ENCODE measurements at places on chromosomes 11 and 22.

GRCh38 chr11:12800871-12801270 is 126.7 kb downstream of the TEAD1 start:
- DNase-seq: no peak

DNA sequence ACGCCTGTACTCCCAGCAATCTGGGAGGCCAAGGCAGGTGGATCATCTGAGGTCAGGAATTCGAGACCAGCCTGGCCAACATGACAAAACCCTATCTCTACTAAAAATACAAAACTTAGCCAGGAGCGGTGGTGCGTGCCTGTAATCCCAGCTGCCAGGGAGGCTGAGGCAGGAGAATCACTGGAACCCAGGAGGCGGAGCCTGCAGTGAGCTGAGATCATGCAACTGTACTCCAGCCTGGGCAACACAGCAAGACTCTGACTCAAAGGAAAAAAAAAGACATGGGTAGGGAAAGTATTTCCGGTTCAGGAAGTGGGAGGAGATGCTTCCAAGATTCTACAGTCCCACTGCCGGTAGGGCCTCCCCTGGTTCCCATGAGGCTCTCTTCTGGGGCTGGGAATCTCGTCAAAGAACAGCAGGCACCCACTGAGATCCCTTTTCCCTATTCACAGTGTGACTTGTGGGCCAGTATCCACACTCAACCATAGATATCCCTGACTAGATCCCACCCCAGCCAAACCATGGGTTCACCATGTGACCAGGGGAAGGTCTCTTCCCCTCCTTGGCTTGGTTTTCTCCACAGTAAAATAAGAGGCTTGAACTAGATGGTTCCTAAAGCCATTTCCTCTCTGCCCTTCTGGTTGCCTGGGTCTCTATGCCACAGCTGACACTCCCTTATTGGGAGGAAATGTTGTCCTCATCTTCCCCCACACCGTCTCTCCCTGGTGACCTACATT is 443.3 kb downstream of the BUD13 start:
- DNase-seq: no peak

GRCh38 chr22:43326331-43327156 is 16.6 kb downstream of the SCUBE1 start:
- no peak for DNase-seq

DNA sequence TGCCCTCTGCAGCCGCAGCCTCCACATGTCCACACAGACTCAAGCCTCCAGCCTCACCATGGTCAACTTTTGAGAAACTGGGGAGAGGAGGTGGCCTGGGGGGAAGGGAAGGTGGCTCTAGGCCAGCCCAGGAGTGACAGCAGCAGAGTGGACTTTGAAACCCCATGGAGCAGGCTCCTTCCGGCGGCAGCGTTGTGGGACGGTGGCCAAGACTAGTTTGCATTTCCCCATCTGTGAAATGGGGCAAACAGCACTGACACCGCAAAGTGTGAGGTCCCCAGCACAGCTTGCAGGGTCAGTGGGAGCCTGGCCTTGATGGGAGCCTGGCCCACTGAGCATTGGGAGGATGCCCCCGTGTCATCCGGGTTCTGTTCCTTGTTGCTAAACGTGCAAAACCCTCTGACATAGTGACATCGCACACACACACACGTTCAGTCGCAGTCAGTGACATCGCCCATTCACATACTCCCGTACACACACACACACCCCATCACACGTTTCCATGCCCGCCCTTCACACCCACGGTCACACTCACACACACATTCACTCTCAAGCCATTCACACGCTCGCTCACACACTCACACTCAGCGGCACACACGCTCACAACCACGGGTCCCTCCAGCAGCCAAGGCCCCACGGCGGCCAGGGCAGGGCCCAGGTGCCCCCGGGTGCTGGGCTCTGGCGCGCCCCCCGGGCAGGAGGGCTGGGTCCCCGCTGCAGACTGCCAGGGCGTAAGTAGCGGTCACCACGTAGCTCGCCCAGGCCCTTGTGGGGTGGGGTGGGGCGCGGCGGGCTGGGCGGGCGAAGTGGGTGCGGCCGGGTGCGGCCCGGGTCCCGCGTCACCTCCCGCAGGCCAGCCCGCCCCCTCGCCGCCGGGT is 585 bp downstream of the CYB5R3 start:
- DNase-seq: no peak

DNA sequence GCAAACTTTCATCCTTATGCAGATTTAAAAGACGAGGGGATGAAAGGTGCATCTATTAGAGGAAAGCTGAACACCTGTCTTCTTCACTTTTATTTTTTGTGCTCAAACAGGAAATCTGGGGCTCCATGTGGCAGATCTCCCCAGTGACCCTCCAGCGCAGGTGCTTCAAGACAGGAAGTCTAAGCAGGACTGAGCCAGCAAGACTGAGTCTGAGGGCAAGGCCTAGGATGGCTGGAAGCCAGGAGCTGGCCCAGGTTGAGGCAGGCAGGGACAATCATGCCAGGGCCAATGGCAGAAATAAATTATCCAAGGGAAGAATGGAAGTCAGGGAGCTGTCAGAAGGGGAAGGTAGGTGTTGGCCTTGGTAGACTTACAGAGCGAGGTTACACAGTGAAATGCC is 101.1 kb upstream of the SPON1 start:
- no peak for DNase-seq

- DNase-seq: no peak
Observed at GRCh38 chr11:46280706-46281105, 3.2 kb downstream of the CREB3L1 start.

DNA sequence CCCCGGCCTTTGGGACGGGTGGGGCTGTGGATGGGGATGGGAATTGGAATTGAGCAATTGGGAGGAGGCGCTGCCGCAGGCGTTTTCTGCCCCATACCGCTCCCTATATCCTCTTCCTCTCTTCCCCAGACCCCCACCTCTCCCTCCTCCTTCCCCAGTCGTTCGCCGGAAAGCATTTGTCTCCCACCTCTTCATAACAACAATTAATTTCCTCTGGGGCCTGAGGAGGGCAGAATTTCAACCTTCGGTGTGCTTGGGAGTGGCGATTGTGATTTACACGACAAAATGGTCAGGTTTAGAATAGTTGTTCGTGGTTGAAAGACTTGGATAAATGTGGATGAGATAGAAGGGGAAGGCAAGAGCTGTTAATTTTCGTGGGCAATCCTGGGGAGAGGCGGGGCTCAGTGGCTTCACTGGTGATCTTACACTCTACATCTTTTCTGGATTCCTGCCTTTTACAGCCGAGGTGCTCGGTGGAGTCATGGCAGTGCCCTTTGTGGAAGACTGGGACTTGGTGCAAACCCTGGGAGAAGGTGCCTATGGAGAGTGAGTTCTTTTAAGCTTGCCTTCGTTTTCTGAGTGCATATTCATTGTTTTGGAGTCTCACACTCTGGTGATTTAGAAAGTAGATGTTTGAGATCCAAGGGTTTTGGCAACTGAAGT is 1.5 kb downstream of the CHEK1 start:
- DNase-seq: no peak

- no peak for DNase-seq
Observed at GRCh38 chr11:72958791-72959190, 144.6 kb downstream of the ATG16L2 start.

- no peak for DNase-seq
Observed at GRCh38 chr11:70547386-70547785, 149.1 kb downstream of the CTTN start.

GRCh38 chr11:79097246-79097875 is 343.5 kb downstream of the TENM4 start:
- DNase-seq: no peak

GRCh38 chr22:46578251-46578823 is 40.9 kb upstream of the CELSR1 start:
- DNase-seq: no peak

DNA sequence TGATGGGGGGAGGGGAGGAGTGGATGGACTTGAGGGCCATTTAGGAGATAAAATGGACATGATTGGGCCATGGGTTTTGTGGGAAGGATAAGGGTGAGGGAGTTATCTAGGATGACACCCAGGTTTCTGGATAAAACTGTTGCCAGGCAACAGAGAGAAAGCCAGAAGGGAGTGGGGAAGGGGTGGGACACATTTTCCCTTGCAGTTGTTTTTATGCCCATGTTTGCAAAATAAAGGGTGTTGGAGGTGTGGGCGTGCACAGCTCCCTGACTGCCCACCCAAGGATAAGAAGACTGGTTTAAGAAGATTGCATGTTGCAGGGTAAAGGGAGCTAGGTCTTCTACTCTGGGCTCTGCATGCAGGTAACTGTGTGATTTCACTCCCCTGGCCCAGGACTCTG is 18.3 kb upstream of the YWHAH start:
- DNase-seq: no peak

GRCh38 chr22:50190941-50191741 is 5.4 kb downstream of the TRABD start:
- peak; percentile 29 for DNase-seq

DNA sequence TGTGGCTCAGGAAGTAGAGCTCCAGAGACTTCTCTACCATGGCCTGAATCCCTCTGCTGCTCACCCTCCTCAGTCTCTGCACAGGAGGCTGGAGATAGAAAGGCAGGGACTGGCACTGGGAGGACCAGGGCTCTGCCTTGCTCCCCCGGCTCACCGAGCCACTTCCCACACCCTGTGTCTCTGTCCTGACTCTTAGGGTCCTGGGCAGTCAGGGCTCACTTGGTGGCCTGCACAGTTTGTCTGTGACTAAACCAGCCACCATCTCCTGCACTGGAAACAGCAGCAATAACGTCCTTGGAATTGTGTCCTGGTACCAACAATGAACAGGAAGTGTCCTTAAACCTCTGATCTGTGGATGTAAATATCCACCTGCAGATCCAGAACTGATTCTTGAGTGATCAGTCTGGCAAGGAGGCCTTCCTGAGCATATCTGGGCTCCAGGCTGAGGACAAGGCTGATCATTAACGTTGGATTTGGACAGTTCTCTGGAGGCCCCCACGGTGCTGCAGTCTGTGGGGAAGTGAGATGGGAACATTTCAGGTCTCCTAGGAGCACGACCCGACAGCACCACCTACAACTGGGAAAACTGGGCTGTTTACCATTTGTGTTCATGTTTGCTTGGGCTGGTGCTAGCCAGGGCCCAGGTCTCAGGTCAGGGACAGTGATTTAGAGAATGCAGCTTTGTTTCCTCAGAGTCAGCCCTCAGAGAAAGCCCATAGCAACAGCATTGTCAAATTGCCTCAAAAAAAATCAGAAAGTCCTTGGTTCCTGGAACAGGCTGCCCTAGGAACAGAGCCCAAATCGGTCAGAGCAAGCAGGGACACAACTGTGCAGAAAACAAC is 82.5 kb downstream of the ZNF280B start:
- no peak for DNase-seq

- DNase-seq: no peak
Observed at GRCh38 chr11:295351-296170, 3.8 kb downstream of the IFITM5 start.

GRCh38 chr22:40027191-40028097 is 32.7 kb downstream of the FAM83F start:
- DNase-seq: no peak

DNA sequence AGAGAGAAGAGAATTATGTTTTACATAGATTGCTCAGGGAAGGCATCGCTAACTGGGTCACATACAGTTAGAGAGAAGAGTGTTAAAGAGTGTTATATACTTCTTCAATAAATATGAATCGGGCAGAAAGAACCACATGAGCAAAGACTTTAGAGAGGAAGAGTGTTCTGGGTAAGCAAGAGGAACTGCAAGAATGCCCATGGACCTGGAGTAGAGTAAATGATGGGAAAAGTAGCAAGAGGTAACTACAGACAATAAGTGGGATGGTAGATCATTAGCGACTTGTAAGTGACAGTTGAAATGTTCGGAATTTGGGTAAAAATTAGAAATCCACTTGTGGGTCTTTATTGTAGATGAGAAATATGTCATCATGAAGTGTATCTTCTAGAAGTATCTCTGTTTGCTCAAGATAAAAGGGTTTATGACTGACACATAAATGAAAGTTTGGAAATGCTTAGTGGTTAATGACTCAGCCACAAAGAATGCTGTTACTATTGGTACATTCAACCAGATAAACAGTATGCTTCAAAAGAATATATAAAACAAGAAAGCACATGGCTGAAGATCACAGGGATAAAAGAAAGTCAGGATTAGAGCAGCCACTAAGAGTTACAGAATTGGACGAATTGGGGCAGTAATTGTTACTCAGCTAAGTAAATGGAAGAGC is 229.3 kb downstream of the CASP12 start:
- DNase-seq: no peak

DNA sequence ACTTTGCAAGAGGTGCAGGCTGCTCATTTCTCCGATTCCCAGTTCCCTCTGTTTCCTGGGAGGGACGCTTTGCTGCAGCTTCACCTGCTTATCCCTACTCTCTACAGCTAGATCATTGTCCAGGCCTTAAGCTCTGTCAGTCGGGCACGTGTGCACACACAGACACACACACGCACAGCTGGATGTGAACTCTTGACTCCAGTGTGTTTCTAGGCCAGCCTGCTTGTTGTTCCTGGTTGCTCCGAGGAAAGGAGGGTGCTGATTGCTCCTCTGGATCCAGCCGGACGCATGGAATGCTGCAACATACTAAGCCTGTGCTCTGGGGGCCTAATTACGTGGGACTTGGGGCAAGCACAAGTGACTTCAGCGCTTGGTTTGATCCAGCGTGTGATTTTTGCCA is 19.7 kb downstream of the ZNRF3 start:
- DNase-seq: no peak

DNA sequence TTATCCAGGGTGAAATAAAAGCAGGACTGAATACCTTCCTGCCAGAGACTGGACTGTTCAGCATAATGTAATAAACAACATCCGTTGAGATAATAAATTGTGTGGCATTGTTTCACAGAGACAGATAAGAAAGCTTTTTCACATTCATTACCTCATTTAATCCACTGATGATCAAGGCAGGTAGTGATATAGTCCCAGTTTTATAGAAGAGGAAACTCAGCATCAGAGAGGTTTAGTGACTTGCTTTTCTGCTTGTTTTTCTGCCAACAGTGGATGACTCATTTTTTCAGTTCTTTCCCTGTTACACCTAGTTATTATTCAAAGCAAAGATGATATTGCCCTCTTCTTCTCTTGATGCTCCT is 4.0 kb downstream of the MYO18B start:
- DNase-seq: no peak

DNA sequence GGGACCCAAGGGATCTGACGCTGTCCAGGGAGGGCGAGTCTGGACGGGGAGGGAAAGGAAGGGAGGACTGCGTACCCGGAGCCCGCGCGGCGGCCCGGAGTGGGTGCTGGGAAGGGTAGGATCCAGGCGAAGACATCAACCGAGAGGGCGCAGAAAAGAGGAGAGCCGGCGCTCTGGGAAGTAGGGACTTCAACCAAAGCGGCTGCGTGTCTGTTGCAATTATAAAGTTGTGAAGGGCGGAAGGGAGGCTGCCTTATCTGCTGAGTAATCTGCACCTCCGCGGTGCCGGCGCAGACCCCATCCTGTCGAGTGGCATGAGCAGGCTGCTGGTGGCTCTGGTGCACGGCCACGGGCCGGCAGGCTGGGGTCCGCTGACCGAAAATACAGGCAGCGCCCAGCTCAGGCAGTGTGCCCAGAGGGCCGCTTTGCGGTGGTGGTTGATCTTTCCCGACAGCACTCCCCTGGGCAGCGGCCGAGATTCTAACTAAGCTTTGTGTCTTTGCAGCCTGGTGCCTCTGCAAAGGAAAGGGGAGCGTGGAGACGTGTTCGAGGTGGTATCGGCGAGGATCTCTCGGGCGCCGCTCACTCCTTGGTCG is 978 bp downstream of the C11orf87 start:
- DNase-seq: no peak
